ENCODE measurements at places on chromosomes 6 and 20.

- no peak for DNase-seq
Measured at GRCh38 chr6:154874773-154875592, 120.1 kb upstream of the TIAM2 start.

DNA sequence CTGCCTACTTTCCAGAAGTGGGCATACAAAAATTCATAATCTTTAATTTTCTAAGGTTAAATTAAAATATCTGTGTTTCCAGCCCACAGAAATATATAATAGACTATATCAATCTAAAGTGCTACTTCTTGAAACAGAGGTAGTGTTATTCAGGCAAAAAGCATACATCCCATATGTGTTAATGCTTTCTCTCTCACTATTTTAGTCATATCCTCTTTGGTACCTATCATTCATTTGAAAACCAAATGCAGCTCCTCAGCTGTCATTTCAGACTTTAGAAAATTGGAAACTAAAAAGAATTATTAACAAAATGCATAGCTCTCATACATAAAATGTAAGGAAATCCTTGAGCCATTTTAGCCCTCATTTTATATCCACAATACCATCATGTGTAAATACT, 925 bp downstream of the FHL5 start:
- no peak for DNase-seq

DNA sequence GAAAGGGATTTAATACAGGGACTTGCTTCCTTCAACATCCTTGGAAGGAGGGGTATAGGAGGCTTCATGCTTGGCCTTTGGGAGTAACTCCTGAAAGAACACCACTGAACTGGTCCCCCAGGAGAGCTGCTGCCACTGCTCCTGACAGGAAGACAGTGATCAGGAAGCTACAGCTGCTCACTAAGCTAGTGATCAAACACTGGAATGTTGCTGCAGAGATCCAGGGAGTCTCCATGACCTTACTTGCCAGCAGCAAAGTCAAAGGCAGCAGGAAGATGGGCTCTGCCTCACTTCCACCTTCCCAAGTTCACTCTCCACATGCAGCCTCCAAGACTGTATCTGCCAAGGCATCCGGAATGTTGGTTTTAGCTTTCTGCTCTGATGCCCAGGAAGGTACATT, 31.8 kb downstream of the PIM1 start:
- DNase-seq: no peak

DNA sequence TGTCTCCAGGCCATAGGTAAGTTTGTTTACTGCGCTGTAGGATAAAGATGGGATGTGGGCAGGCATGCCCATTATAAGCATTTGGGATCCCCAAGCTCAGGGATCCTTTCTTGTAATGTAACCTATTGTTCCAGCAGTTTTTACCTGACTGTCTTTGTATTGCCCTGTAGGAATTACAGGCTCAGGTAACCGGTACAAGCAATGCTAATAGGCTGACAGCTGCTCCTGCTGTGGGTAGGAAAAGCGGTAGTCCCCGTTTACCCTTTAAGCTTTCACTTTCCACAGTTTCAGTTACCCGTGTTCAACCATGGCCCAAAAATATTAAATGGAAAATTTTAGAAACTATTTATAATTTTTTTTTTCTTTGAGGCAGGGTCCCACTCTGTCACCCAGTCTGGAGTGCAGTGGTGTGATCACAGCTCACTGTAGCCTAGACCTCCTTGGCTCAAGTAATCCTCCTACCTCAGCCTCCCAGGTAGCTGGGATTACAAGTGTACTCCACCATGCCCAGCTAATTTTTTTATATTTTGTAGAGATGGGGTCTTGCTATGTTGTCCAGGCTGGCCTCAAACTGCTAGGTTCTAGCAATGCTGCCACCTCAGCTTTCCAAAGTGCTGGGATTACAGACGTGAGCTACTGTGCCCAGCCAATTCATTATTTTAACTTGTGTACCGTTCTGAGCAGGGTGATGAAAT, 108.6 kb downstream of the CDYL start:
- no peak for DNase-seq

- DNase-seq: no peak
Measured at GRCh38 chr20:50514750-50515149, 4.6 kb downstream of the PTPN1 start.

DNA sequence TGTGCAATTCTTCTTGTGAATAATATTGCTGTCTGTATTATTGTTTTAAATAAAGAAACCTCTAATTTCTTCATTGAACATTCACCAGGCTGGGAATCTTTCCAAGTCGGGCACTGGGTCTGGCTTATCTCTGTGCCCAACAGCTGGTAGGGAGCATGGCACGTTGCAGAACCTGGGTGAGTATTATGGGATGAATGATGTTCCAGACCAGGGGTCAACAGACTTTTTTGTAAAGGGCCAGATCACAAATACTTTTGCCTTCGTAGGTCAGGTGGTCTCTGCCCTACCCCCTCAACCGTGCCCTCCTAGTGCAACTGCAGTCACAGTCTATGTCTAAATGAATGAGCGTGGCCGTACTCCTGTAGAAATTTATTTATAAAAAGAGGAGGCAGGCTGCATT, 81.6 kb upstream of the FOXQ1 start:
- no peak for DNase-seq

- DNase-seq: no peak
Measured at GRCh38 chr6:38715016-38715689, at the start of gene DNAH8. TSS of gene DNAH8 (plus strand) at chr6:38715311. CDS start at chr6:38722810, 7,499 bp downstream.

DNA sequence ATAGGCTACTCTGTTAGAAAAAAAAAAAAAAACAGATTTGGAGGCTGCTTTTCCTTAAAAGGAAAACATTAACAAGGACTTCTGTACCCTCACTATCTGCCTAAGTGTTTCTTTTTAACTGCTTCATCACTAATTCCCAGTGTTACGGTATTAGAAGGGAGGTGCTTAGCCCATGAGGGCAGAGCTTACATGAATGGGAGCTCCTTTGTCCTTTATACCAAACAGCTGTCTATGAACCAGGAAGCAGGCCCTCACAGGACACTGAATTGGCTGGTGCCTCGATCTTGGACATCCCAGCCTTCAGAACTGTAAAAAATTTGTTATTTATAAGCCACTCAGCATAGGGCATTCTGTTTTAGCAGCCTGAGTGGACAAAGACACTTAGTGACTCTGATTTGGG, 215.6 kb upstream of the NRSN1 start:
- DNase-seq: no peak

DNA sequence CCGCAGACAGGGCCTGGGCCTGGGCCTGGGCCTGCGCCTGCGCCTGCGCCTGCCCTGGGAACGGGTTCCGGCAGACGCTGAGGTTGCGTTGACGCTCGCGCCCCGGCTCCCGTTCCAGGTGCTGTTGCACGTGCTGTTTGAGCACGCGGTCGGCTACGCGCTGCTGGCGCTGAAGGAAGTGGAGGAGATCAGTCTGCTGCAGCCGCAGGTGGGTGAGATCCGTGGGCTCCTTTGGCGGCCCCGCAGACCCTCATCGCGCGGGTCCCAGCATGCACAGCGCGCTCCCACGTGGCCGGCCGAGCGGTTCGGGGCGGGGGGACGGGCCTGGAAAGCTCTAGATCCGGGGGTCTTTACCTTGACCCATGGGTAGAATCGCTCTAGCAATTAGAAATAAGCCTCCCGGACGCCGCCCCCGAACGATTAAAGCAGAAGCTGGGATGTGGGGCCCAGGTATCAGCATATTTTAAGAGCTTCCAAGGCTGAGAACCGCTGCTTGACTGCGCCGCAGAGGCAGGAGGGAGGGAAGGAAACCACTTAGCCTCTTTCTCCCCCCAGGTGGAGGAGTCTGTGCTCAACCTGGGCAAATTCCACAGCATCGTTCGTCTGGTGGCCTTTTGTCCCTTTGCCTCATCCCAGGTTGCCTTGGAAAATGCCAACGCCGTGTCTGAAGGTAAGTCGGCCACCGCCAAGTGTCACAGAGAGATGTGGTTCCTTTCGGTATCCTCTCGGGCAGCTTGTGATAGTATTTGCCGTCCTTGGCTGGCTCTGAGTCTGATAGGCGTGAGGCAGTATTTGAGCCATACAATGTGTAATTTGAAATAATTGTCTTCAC, 508 bp downstream of the NOP56 start:
- DNase-seq: no peak

GRCh38 chr6:40352006-40352405, 235.2 kb downstream of the LRFN2 start:
- no peak for DNase-seq

- DNase-seq: no peak
Measured at GRCh38 chr6:83853178-83854000, at the start of gene RIPPLY2. TSS of gene RIPPLY2 (plus strand) at chr6:83853360. CDS start at chr6:83853417, 57 bp downstream.

- no peak for DNase-seq
Measured at GRCh38 chr6:46832816-46833215, 39.6 kb downstream of the MEP1A start.

GRCh38 chr20:49559411-49560081, 8.4 kb downstream of the PTGIS start:
- DNase-seq: no peak

DNA sequence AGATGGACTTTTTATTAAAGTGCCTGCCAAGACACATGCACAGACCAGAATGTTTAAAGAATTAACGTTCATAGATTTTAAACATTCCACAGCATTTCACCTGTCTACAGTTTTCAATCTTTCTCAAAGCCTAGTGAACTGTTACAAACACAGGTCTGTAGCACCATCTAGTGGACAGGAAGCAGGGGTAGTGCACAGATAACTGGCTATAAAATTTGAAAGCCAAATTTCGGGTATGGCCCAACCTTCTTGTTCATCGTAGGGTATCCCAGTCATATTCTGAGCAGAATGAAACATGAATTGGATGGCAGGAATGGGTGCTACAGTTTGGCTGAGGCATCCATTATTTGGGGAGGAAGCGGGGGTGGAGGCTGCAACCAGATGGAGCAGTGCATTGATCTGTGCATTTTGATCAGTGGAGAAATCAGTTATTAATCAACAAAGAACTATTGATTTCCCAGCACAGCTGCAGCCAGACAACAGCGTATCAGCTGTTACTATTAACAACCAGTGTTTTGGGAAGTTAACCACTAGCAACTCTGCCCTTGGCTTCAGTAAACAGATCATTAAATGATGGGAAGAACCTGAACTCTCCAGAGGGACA, 56.1 kb upstream of the B3GAT2 start:
- DNase-seq: no peak

- DNase-seq: no peak
Measured at GRCh38 chr6:112018619-112019416, 35.1 kb upstream of the CCN6 start.

DNA sequence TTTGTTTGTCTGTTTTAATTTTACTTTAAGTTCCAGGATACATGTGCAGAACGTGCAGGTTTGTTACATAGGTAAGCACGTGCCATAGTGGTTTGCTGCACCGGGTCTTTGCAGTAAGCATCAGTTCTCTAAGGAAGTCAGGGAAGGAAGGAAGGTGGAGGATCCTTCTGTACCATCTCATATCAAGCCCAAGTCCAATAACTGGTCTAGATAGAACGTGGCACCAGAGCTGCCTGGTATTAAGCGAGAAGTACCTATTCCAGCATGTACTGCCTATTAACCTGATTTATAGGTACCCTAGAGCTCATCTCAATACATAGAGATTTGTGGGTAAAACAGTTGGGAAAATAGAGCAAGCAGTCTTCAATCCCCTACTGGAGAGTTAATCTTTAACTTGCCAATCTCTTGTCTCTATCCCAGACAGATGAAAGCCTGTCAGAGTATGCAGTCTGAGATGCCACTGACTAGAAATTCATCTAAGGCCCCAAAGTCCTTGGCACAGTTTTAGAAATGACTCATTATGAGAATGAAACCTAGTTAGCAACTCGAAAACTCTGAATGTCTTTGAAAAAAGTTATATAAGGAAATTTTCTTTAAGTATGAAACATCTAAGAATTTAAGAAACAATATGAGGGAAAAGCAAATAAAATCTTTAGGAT, 144.9 kb downstream of the TFAP2A start:
- DNase-seq: no peak

GRCh38 chr20:10300582-10301446, 82.2 kb downstream of the SNAP25 start:
- DNase-seq: no peak

DNA sequence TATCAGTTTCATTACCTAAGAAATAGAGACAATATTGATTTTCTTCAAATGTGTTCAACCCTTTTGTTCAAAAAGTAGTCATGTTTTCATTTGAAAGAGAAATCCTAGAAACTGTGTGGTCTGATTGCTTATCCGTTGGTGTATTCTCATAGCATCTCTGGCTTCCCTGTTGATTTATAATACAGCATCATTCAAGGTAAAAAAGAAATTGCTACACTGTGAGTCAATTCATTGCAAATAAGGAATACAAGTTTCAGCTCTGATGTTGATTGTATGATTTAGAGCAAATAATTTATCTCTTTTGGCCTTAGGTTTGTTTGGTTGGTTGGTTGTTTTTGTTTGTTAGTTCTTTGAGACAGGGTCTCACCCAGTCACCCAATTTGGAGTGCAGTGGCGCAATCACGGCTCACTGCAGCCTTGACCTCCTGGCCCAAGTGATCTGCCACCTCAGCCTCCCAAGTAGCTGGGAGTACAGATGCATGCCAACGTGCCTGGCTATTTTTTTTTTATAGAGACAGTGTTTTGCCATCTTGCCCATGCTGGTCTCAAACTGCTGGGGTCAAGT, 185.5 kb upstream of the TNFAIP3 start:
- DNase-seq: no peak

DNA sequence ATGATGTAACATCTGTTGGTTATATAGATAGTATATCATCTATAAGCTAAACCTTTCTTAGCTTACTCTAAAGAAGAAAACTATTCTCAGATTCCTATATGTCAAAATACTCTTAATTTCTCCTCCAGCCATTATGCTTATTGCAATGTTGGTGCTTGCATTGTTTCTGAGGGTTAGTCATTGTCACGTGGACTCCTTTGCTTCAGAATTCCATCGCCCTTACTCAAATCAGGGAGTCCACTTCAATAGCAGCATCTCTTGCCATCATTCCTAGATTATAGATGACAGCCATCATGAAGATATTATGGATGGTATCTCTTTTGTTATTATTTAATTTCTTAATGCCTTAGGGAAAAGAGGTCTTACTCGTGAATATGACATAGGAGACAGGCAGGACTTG, 776.1 kb downstream of the TENT5A start:
- no peak for DNase-seq

GRCh38 chr20:57225197-57225733, 41.2 kb downstream of the BMP7 start:
- no peak for DNase-seq

GRCh38 chr20:40634891-40635290, 54.1 kb downstream of the MAFB start:
- DNase-seq: no peak

- DNase-seq: no peak
Measured at GRCh38 chr20:63168861-63169260, 47.1 kb downstream of the YTHDF1 start.

DNA sequence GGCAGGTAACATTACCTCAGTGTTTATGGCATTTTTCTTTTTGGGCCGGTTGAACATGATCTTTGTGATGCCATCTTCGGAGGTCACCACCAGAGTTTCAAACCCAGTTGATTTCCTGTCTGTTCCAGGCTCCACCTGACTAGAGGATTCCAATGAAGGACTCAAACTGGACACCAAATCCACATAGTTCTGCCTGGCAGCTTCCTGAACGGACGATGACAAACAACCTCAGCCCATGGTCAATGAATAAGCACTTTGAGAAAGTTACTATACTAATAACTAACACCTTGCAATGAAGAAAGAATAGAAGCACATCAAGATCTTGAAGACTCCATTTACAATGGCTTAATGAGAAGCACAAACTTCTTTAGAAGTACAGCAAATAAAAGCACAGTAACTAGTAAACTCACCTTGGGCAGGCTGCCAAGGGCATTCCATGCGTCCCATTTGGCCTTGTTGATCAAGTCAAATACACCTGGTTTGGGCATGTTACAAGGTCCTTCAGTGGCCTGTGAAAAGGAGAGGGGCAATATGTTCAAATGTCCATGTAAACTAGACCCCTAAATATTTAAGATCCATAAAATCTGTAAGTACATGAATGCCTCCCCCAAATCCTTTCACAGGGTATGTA, 4.9 kb downstream of the ECI2 start:
- DNase-seq: no peak

GRCh38 chr6:20882014-20882413, 347.8 kb downstream of the CDKAL1 start:
- no peak for DNase-seq

All from HS-27A (cell line).